ENCODE measurements at places on chromosomes 12 and 14.

DNA sequence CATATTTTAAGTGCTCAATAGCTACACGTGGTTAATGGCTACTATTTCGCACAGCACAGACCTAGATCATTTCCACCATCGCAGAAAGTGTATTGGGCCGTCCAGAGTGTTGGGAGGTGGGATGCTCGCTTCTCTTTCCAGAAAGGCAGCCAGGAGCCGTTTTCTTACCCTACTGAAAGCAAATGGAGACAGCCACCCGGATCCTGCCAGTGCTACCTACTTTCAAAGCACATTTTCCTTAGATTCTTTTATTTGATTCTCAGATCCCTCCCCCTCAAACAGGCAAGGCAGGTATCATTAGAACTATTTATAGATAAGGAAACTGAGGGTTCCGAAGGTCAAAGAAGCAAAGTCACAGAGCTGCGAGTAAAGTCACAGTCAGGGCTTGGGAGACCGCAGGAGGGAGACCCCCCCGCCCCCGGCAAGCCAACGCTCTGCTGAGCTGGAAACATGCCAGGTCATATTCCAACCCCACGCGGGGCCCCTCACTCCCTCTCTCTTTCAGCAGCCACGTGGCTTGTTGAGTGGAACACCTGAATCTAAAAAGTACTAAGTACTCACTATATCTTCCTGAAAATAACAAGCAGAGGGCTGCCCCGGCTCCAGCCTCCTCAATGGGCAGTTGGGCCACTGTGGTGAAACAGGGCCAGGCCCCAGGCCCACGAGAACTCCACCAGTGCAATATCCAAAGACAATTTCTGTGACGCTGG is 36.2 kb downstream of the PRIMA1 start:
- no peak for DNase-seq

DNA sequence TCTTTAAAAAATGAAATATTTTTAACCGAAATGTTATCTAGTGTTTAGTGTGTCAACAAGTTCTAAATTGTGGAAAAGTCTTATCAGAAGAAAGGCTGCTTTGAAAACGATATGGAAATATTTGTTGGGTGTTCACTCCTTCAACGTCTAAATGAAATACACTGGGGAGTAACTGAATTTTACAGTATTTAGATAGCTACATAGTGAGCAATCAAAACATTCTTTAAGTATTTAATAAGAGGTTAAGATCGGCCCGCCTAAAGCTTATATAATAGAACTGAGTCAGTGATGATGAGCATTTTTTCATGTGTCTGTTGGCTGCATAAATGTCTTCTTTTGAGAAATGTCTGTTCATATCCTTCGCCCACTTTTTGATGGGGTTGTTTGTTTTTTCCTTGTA is 228.3 kb downstream of the RAD51B start:
- DNase-seq: no peak

- no peak for DNase-seq
Measured at GRCh38 chr14:95318399-95319311, 1.1 kb downstream of the CLMN start.

DNA sequence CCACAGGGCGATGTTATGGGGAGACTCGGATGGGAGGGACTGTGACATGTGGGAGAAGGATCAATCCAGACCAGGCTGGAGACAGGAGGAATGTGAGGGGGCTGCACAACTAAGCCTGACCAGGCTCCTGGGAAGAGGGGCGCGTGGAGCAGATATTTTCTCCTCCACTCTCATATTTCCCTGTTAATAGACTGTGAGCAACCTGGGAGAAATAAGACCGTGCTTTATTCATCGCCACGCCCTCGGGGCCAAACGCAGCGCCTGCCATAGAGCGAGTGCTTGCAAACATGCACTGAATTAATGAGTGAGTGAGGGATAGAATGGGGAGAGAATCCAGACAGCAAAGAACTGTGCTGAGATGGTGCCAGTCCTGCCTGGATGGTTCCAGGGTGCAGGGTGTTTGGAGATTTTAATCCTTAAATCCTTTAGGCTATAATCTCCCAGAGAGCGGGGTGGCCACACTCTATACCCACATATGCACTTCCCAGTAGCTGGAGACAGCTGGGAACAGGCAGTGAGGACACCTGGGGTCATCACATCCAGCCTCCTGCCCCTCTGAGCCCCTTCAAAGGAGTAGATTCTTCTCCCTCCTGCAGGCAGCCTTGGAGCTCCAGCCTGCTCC is 13.6 kb upstream of the FAIM2 start:
- no peak for DNase-seq

DNA sequence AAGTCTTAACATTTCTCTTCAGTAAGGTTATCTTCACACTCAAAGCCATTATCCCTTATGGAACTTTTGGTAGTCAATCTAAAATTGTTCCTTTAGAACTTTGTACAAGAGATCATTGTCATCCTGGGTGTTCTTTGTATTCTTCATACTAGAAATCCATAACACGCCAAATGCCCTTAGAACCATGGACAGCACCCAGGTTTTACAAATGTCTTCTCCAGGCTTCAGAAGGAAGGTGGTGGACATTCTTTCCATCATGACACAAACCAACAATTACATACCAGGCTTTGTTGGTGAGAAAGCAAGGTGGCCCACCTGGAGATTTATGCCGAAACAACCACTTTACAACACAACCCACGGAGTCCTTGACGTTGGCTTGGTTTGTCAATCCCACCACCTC is 365.6 kb upstream of the TBX3 start:
- DNase-seq: no peak

DNA sequence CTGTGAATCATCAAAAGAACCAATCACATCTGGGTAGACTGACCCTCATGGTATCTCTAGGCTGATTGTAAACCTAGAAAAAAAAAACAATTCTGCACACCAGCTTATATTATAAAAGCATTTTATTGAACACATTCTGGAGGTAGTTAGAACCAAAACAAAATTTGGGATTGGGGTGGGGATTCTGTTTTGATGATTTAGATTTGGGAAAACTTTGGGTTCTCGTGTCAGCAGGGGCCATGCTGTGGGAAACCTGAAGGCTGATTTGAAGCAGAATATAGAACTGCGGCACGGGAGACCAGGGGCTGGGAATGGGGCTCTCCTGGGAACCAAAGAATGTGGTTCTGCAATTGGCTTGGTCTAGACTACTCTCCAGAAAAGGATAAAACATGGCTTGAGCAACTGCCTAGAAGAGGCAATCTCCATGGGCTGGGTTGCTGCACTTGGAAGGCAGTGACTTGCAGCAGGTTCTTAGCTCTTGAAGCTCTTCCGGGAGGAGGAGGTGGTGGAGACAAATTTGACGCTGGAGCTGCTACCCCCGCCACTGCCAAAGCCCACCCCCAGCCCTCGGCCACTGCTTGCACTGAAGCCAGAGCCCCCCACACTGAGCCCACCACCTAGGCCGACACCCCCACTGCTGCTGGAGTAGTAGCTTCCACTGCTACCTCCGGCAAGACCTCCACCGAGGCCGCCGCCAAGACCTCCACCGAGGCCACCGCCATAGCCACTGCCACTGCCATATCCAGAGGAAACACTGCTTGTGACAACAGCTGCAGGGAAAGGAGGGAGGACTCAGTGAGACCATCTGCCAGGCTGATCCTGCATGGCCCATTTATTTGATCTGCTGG is 5.5 kb downstream of the KRT5 start:
- no peak for DNase-seq

GRCh38 chr12:828726-829395 is 76.5 kb downstream of the WNK1 start:
- DNase-seq: no peak

GRCh38 chr12:71125515-71125914 is 32.3 kb downstream of the TSPAN8 start:
- DNase-seq: no peak
